ENCODE measurements at places on chromosomes 12 and 14.

DNA sequence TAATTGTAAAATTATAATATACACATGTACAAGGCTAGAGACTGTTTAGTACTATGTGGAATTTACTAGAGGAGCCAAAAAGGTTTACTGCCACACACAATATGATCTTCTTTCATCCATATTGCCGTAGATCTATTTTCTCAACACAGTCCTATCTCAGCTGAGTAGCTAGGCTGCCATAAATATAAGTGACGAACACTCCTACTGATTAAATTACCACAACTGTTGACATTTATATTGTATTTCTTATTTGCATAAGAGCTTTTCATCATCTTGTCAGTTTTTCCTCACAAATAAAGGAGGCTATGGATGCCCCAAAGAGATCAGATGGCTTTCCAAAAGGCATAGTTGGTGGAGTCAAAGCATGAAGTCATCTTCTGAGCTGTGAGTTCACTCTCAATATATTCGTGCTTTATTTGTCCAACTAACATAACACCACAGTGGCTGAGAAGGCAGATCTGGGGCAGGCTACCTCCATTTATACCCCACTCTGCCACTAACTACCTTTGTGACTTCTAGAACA lies 78.6 kb downstream of the CCDC59 start:
- DNase-seq = no peak

DNA sequence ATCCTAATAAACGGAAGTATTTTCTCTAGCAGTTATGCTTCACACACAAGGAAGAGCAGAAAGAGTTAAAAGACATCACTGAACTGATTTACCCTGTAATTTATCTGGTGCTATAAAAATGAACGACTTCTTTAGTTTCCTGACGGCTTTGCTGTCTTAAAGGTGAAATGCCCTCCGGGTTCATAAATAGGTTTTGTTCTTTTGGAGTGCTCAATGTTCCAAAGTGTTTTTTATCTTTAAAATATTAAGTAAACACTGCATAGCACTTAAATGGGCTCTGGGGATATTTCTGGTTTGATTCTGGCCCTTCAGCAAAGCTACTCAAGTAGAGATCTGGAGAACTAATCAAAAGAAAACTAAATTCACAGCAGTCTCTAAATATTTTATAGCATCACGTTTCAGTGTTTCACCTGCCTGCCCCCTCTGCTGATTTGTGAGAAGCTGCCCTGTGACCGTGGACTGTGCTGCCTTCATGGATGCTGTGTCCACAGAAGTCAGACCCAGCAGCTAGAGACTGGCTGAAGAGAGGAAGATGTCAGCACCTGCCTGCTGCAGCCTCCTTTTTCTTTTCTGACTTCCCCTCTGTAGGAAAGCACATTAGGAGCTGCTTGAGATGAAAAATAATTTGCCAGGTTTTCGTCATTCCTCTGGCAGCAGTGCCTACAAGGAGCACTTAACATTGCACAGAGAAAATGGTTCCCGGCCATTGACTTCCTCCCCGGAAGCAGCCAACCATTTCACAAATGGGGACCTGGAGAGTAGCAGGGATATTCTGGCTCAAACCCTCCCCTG lies 205.1 kb upstream of the FSCB start:
- DNase-seq = no peak

- DNase-seq = no peak
Observed at GRCh38 chr12:9794484-9795093, 32.7 kb upstream of the KLRF1 start.

DNA sequence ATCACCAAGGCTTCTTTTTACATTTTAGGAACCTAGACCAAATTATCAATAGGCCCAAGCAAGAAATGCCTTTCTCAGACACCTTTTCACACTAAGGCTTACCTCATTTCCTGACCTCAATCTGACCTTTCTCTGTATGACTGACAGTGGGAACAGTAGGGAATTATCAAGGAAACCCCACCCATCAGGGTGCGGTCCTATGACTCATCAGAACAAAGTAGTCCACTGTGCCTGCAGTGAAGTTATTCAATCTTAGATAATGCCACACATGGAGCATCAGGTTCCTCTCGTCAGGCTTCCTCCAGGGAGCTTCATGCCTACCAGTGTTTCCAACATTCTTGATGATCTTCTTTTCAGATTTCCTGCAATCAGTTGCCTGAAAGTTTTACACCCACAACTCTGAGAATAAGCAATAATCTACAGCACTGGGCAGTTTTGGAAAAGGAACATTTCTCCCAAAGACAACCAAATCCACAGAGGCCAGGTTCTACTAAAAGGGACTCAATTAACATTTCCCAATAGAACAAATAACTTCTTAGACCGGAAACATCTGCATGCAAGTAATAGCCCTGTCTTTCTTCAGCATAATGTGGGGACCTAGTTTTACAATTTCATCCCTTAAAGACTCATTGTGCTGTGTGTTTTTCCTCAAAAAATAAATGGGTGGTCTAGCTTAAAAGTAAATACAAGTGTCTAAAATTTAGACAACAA lies 35.9 kb upstream of the TMTC2 start:
- no peak for DNase-seq

DNA sequence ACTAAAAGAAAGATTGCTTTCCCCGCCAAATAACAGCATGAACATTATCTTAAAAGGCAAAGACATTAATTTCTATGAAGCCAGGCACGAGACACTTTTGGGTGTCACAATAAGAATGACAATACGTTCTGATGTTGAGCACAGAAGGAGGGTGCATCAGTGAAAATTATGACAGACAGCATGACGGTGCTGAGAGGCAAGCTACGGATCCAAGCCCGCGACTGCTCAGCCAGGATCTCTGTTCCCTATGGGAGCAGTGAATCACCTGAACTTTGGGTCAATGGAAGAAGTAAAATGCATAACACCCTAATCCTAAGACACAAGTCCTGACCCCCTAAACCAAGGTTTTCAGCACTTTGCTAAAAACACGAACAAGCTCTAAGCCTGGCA lies 51.7 kb downstream of the SLC25A47 start:
- no peak for DNase-seq

GRCh38 chr14:64508215-64508776 lies 3.7 kb downstream of the ZBTB1 start:
- no peak for DNase-seq

GRCh38 chr12:8549381-8549780 lies 8.7 kb upstream of the CLEC4E start:
- DNase-seq = no peak

GRCh38 chr14:23164250-23164649 lies 19.2 kb downstream of the SLC7A8 start:
- DNase-seq = no peak

DNA sequence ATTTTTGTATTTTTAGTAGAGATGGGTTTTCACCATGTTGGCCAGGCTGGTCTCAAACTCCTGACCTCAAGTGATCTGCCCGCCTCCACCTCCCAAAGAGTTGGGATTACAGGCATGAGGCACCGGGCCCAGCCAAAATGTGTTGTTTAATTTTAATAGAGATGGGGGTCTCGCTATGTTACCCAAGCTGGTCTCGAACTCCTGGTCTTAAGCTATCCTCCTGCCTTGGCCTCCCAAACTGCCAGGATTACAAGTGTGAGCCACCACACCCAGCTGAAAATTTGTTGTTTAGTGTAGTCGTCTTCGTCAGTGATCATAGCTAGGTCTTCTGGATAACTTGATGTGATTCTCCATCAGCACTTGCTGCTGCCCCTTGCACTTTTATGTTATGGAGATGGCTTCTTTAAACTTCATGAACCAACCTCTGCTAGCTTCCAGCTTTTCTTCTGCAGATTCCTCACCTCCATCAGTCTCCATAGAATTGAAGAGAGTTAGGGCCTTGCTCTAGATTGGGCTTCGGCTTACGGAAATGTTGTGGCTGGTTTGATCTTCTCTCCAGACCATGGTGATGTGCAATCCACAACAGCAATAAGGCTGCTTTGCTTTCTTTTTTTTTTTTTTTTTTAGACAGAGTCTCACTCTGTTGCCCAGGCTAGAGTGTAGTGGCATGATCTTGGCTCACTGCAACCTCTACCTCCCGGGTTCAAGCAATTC lies 13.0 kb downstream of the ISCU start:
- DNase-seq = no peak

- no peak for DNase-seq
Observed at GRCh38 chr14:22689199-22689598, 45.0 kb upstream of the OR6J1 start.

DNA sequence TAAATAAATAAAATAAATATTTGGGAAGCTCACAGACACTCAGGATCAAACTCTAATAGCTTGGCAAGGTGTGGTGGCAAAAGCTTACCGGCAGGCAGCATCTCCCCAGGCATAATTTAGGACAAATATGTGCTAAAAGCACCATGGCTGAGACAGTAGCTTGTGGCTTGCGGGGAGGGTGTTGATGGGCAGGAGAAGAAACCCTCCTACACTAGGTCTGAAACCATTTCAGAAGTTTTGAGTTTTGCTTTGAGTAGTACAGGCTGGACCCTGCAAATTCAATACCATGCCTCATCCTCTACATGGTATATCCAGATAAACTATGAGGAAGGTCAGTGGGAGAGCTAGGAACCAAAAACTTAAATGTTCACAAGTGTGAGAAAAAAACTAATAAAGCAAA lies 33.1 kb downstream of the MAP3K9 start:
- DNase-seq = no peak

- DNase-seq = no peak
Observed at GRCh38 chr14:87908550-87908949, 84.4 kb downstream of the GALC start.

GRCh38 chr12:46493834-46494181 lies 121.2 kb upstream of the SLC38A2 start:
- no peak for DNase-seq

GRCh38 chr12:109605016-109605415 lies 31.4 kb downstream of the MVK start:
- no peak for DNase-seq

- DNase-seq = no peak
Observed at GRCh38 chr12:107081778-107082177, 11.6 kb downstream of the CRY1 start.

- DNase-seq = no peak
Observed at GRCh38 chr12:103799504-103799856, 41.6 kb downstream of the NT5DC3 start.

- no peak for DNase-seq
Observed at GRCh38 chr14:36755756-36756155, 94.1 kb downstream of the PAX9 start.

- no peak for DNase-seq
Observed at GRCh38 chr12:94753036-94753679, 102.8 kb upstream of the TMCC3 start.

DNA sequence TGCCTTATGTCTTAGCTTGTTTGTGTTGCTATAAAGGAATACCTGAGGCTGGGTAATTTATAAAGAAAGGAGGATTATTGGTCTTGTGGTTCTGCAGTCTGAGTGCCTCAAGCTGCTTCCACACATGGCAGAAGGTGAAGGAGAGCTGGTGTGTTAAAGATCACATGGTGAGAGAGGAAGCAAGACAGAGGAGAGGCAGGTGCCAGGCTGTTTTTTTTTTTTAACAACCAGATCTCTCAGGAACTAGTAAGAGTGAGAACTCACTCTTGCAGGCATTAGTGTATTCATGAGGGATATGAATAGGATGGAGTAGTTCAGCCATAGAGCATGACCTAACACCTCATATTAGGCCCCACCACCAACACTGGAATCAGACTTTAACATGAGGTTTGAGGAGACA lies 123.4 kb downstream of the CMAS start:
- DNase-seq = no peak

- DNase-seq = no peak
Observed at GRCh38 chr14:79967453-79967852, 243.9 kb downstream of the DIO2 start.

DNA sequence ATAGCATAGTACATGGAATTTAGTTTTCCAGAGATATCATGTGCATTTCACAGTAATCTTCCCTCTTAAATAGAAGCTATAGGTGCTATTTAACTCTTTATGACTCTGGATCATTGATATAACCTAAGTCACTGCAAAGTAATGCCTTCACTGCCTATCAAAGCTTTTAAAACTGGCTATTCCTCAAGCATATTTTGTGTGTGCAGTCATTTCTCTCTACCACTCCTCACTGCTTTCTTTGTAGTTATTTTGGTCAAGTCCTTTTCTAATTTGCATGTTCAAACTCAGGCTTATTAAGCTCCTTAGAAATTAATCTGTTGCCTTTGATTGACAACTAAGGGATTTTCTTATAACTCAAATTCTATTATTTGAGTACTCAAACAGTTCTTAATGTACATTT lies 79.4 kb upstream of the PLEKHG7 start:
- DNase-seq = no peak

DNA sequence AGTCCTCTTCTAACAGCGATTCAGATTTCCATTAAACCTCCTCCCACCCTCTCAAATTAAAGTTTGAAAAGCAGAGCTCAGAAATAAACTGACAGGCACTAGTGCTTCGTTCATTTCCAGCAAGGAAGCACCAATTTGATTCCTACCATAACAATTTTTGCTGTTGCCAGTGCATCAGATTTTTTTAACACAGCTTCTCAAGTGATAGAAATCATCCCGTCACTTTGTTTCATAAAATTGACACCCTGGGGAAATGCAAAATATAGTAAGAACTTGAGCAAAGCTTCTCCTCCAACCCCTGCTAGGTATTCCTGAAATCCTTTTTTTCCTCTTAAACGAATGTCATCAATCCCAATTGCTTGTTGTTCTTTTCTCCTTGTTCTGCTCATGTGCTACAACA lies 332.1 kb downstream of the FOXG1 start:
- no peak for DNase-seq

- DNase-seq = no peak
Observed at GRCh38 chr14:91839749-91840148, 27.6 kb downstream of the TC2N start.

- DNase-seq = no peak
Observed at GRCh38 chr12:104624529-104624928, 167.8 kb downstream of the CHST11 start.

DNA sequence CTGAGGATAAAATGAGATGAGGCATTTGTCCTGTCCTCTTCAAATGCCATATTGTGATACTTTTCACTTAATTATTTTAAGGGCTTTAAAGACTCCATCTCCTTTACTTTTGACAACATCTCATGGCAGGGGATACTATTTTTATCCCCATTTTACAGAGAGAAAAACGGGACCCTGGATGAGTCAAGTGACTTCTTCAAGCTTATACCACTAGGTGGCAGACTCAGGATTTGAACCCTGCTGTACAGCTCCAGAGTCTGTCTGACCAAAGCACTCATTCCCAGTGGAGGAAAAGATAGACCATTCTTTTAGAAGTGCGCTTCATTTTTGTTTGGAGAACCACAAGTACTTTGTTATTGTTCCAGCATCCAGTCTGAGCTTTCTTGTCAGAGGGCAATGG lies 1.7 kb upstream of the SMOC1 start:
- DNase-seq = no peak

- DNase-seq = no peak
Observed at GRCh38 chr12:119594772-119595445, 1.3 kb downstream of the TMEM233 start.

GRCh38 chr14:36591482-36591881 lies 9.1 kb upstream of the NKX2-8 start:
- no peak for DNase-seq

DNA sequence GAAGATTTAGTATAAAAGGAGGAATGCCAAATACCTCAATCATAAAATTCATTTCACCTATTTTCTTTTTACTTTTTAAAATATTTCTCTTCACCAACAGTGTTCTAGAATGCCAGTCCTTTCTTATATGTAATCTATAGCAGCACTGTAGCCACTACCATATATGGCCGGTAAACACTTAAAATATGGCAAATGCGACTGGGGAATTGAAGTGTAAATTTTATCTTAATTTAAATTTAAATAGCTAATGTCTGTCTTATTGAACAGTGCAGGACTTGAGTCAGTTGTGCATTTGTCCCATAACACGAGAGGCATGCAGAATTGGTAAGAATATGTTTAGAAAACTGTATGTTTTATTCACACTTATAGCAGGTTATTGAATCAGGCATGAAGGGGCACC lies 50.1 kb downstream of the WASHC4 start:
- no peak for DNase-seq

- DNase-seq = no peak
Observed at GRCh38 chr14:67609642-67610310, 9.7 kb upstream of the PIGH start.
